ENCODE measurements at places on chromosomes 5 and 9. TPM values are rescaled to one million over a fixed set of nuclear protein-coding genes. Genes with fewer than 3 reads are reported as not detected.

IFNA8 gene
- total RNA-seq: not detected

DRD1 gene
- 0.62 TPM for total RNA-seq

TLE1 gene
- total RNA-seq: 17.9 TPM

IL9 gene
- not detected for total RNA-seq

DAPK1 gene
- 196 TPM for total RNA-seq

MTAP gene
- 35.2 TPM for total RNA-seq

HMGXB3 gene
- total RNA-seq: 28.3 TPM

PCDHA4 gene
- 0.59 TPM for total RNA-seq

GRCh38 chr9:132762896-132763295, 92.6 kb downstream of the GTF3C4 start:
- DNase-seq: no peak

DNA sequence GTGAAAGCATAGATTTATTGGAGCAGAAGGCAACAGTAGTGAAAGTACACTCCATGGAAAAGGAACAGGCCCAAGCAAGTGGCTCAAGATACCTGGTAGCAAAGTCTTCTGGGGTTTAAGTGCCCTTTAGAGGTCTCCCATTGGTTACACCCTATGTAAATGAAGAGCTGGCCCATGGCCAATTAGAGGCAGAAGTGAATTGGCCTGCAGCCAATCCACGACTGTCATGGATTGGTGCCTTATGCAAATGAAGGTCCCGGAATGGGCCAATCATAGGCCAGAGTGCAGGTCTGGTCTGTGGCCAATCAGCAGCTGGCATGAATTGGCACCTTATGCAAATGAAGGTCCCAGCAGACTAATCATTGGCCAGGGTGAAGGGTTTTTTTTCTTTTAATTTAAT, 64.2 kb upstream of the PCSK5 start:
- DNase-seq: no peak

- DNase-seq: no peak
These were observed 84.0 kb upstream of the SLC25A48 start for GRCh38 chr5:135750506-135750905.

GRCh38 chr5:96829297-96829696, 21.6 kb upstream of the ERAP1 start:
- no peak for DNase-seq

- DNase-seq: no peak
These were observed 20.9 kb downstream of the NDUFA8 start for GRCh38 chr9:122138560-122139268.

DNA sequence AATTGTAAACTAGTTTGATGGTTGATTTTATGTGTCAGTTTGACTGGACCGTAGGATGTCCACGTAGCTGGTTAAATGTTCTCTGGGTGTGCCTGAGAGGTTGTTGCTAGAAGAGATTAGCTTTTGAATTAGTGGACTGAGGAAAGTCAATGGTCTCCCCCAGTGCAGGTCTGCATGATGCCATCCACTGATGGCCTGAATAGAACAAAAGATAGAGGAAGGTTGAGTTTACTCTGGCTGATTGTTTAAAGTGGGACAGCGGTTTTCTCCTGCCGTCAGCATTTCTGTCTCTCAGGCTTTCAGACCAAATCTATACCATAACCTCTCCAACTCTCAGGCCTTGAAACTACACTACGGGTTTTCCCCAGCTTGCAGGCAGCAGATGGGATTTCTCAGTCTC, 899.2 kb upstream of the WWC1 start:
- DNase-seq: no peak

DNA sequence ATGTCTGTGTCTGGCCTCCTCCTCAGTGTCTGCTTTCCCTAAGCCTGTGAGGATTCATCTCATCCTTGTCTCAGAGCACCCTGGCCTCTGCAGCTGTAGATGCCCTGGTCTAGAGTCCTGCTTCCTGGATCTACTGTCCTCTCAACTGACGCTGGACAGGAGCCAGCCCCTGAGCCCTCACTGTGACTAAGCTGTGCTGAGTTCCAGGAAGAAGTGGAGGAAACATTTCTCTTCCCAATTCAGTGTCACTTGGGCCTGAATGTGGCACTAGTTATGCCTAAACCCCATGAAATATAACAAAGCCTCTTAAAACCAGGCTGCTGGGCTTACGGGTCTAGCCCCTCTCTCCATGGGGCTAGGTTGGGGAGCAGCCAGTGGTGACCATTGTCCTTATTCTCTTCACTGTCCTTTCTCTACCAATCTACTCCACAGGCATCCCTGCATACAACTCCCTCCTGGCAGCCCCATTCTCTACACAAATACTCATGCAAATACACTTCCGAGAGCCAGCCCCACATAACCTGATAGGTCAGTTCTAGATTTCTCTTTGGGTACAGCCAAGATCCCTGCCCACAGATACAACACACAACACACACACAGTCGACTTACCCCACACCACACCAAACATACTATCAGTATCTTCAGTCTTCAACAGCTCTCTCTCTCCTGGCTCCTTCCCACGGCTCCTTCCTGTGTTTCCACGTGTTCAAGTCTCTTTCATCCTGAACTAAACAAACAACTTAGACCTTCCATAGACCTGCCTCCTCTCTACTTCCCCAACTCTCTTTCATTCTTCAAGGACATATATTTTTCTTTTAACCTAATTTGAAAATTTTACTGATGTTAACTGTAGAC, 220.8 kb downstream of the SNX18 start:
- DNase-seq: peak; percentile 76

DNA sequence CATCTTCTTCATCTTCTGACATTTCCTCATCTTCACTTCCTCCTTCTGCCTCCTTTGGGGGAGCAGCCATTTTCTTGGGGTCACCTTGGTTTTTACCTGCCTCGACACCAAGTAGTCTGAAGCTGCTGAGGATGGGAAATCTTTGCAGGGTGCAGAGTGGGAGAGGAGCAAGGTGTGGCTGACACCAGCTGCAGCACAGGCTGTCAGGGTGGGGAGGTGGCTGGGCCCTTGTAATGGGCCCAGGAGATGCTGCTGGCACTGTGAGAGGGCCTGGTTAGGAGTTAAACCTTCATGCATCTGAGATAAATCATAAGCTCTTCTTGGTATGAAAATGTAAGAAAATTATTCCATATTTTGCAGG, 7.7 kb downstream of the RABL6 start:
- no peak for DNase-seq

DNA sequence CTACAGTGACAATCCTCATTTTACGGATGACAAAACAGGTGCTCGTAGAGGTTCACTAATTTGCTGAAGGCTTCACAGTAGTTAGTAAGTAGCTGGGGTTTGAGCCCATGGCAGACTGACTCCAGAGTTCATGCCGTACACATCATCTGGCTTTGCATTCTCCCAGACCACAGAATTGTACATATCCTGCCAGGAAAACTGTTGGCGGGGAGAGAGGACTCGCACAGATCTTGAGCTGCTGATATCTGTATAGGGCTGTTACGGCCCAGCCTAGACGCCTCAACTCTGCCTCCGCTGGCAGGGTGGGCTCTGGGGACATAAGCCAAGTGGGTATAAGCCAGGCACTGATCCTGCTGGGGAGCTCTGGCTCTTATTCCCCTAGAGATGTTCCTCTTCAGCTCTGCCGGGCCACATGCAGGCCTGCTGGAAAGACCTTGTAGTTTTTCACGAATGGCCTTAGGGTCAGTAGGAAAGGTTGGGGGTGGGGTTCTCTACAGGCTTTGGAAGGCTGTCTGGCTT, 16.3 kb downstream of the LARP1 start:
- DNase-seq: no peak

DNA sequence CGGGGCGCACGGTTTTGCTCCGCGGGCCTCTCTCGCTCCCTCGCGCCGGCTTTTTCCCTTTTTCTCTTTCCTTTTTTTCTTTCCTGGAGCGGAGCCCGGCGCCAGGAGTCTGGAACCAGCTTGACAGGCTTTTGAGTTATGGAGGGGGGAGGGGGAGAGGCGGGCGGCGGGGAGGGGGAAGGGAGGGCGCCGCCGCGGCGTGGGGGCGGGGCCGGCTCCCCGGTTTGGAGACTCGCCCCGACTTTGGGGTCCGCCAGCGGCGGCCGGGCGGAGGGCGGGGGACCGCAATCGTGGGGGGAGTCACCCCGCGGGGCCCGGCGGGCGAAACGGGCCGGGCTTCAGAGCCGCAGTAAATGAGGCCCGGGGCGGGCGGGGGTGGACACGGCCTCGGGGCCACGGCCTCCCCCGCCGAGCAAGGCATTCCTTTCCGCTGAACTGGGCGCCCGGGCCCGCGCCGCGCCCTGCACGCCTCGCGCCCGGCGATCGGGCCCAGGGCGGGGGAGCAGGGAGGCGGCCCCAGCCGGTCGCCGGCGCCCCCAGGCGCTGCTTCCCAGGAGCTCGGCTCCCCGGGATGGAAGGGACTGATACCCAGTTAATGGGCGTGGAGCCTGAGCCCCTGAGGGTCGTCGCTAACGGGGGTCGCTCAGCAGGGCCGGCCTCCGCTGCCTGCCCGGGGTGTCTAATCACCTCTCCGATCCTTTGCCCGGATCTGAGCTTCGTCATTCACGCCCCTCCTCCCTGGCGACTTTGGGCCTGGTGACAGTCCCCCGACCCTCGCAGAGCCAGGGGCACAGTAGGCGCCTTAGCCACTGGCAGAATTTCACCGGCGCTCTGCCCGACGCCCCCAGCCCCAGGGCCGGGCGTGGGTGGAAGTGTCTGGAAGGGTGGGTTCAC, 138.1 kb downstream of the C9orf50 start:
- DNase-seq: peak; percentile 84

DNA sequence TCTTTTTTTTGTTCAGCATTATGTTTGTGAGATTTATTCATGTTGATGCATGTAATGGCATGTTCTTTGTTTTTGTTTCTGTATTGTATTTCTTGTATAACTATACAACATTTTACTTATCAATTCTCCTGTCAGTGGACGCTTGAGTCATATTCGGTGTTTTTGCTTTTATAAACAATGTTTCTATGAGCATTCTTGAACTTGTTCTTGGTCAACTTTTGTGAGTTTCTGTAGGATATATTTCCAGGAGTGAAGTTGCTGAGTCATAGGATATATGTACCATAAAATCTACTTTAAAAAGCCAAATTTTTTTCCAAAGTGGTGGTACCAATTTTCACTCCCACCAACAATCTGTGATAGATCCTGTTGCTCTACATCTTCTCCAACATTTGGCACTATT, 104.8 kb downstream of the VCAN start:
- no peak for DNase-seq

DNA sequence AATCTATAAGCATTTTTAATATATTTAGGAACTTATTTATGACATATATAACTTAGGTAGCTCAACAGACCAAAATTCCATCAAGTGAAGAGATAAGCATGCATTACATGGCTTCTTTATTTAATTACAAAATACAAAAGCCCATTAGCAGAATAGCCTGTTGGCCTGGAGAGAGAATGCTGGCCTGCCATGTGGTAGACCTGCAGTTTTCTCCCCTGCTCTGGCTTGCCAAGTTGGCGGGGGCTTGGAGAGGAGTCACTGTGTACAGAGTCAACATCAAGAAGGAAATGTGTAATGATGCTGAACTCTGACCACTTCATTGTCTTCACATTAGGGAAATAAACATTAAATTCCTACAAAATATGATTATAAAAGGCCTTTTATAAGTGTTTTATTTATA, 69.8 kb upstream of the CNTLN start:
- DNase-seq: no peak

DNA sequence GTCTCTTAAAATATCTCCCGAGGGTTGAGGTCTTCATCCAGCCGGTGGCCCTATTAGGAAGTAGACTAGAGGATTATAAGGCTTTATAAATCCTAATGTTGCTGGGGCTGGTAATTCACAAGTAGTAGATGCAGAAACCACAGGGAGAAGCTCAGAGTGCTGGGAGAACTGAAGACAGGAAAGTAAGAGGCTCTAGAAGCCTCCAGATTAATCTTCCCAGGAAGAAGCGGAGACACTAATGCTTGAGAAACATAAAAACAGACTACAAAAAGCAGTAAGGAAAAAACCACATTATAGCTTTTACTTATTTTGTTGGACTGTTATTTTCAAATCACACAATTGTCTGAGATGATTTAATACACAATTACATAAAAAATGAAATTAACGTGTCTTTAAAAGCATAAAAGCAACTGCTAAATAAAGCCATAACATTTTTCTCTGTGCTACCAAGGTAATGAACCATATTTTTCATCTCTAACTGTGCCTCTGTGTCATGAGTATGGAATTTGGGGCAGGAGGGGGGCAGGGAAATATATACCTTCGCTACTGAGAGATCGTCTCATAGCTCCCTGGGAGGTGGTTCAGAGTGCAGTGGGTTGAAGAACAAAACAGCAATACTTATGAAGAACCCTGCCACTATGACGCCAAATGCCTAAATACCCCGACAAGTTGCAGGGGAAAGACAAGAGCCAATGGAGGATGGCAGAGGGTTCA, 806.2 kb upstream of the WWC1 start:
- DNase-seq: no peak

DNA sequence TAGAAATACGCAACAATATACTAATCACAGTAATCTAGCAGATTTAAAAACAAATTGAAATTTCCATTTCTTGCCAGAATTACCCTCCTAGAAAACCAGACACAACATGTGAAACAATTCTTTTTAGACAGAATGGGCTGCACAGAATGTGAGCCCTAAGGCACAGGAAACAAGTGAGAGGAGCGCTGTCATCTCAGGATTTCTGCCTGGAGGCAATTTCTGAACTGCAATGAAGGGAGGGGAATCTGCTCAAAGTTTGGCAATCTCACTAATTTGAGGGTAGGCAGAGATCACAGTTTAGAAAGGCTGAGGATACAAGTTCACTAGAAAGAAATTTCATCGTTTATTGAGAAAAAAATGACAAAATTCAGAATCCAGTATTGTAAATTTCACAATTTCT, 70.3 kb downstream of the INIP start:
- DNase-seq: no peak

- peak; percentile 69 for DNase-seq
These were observed 14.3 kb downstream of the CD180 start for GRCh38 chr5:67182301-67182790.

GRCh38 chr5:172412724-172413286, 41.5 kb downstream of the SH3PXD2B start:
- peak; percentile 88 for DNase-seq

DNA sequence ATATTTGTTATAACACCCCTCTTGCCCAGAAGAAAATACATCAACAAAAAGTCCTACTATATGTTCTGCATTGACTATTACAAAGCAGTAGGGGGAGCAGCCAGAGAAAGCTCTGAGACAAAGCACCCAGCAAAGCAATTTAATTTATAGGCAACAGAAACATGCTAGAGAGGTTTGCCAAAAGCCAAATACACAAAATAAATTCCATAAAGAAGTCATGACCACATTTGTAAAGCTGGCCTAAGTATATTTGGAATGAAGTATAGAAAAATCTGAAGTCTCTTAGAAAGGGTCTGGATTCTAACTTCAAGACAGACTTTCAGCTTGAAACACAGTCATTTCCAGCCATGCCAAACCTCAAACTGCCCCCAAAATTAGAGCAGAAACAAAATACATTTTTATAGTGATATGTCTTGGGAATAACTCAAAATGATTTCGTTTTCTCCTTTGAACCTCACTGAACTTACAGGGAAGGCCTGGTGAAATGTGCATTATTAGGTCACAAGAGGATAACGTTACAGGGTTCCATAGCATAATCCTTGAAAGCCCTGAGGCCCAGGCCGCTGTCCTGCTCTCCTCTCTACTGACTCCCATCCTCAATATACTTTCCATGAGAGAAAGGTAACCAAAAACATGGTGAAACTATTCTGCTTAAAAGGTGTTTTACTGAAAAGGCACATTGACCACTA, 451.8 kb downstream of the RAB3C start:
- DNase-seq: no peak

GRCh38 chr5:134100283-134101091, 14.0 kb upstream of the TCF7 start:
- DNase-seq: no peak

Data from lower lobe of right lung (tissue), 2 donors.